Left renal cortex interstitium (tissue), 4 donors: ENCODE measurements at places on chromosomes 11 and 22.

- DNase-seq: no peak
Observed at GRCh38 chr22:19680911-19681862, 33.1 kb upstream of the SEPTIN5 start.

- DNase-seq: no peak
Observed at GRCh38 chr11:30206249-30206996, 24.4 kb upstream of the FSHB start.

DNA sequence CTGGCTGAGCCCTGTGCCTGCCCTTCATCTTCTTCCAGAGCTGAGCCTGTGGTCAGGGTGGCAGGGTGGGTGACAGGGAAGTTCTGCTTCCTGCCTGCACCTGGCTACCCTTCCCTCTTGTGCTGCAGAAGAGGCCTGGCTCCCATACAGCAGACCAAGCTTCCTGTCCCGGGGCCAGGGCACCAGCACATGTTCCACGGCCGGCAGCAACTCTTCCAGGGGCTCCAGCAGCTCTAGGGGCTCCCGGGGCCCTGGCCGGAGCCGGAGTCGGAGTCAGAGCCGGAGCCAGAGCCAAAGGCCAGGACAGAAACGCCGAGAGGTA is 15.0 kb downstream of the ROBO3 start:
- DNase-seq: no peak

- DNase-seq: no peak
Observed at GRCh38 chr11:117806846-117807245, 9.8 kb upstream of the DSCAML1 start.

DNA sequence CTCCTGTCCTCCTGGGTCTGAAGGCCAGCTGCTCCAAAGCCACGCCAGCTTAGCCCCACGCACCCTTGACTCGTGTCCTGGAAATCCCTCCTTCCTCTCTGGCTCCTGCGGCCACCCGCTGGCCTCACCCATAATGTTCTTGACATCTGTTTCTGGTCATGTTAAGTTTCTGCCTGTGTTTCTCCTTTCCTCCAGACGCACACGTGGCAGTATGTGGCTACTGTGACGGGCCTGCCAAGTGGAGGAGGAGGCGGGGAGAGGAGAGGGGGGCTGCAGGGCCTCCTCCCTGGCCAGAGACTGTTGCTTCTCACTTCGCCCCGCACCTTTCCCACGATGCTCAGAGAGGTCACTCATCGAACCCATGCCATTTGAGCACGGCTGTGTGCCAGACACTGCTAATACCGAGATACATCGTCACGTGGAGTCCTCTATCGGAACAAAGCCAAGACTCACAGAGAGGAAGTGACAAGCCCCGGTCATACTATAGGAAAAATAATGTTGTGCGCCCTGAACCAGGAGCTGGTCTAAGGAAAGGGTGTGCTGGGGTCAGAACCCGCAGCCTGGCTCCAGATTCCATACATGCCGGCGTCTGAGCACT is 11.5 kb downstream of the C1QTNF6 start:
- no peak for DNase-seq
